ENCODE measurements at places on chromosomes 12 and 14.

DNA sequence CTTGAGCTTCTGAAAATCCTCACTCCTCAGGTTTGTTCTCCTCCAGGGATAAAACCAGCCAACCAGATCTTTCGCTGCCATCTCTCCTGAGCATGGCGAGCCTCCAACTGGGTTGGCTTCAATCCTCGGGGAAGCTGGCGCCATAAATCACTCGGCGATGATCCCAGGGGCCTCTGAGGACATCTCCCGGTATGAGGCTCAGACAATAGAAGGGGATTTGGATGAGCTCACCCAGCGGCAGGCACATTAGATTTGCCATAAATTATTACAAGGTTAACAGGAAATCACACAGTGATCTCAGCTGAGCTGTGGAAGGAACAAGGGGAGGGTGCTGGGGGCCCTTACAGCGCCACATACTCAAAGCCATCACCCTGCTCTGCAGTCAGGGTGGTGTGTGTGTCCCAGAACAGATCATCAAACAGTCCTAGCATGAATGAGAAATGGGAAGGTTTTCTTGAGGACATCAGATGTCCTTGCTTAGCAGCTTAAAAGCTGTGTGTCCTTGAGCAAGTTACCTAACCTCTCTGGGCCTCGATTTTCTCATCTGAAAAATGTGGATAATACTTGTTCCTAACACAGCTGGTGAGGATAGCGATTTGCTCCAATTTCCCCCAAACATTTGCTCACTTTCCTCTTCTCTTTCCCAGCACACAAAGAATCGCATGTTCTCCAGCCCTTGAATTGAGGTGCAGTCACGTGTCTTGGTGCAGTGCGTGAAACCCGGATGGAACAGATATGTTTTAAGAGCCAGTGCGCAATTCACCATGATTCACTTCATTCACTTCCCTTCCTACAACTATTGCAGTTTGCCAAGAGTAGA is 142.8 kb downstream of the SCARB1 start:
- DNase-seq = no peak

DNA sequence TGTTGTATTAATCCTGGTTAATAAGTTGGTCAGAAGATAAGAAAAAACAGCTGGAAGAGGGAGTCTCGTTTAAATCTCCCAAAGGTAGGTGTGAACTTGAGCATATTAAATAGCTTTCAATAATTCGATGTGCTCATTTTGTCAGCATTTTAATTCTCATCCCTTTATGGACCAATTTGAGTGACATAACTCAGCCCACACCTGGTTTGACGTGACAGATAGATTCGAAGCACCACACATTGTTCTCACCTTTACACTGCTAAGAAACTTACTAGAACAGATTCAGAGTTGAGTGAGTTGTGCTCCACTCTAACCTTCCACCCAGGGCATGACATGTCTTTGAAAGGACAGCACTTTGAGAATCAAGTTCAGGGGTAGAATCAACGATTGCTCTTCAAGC is 161.4 kb upstream of the GZMB start:
- DNase-seq = no peak

- no peak for DNase-seq
Observed at GRCh38 chr14:39212693-39213092, 21.0 kb upstream of the MIA2 start.

- no peak for DNase-seq
Observed at GRCh38 chr12:110373025-110373424, 30.5 kb downstream of the ANAPC7 start.

DNA sequence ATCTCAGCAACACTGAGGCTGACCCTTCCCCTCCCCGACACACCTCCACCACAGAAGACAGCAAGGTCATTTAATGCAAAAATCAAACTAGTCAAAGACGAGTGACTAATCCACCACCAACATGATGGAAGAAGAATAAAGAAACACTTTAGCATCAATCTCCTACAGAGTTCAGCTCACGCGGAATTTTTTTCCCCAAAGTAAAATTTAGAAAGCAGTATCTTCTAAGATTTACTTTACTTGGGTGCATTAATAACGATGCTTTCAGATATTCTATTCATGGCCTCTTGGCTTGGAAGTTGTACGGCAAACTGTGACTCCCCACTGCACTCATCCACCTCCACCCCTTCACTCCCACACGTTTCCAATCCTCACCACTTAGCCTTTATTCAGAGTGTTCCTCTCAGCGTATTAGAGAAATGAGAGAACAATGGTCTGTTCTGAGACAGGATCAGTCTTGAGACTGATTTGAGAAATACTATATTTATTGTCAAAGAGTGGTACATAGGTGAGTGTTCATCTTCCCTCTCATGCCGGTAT is 1.9 kb downstream of the EGLN3 start:
- no peak for DNase-seq

DNA sequence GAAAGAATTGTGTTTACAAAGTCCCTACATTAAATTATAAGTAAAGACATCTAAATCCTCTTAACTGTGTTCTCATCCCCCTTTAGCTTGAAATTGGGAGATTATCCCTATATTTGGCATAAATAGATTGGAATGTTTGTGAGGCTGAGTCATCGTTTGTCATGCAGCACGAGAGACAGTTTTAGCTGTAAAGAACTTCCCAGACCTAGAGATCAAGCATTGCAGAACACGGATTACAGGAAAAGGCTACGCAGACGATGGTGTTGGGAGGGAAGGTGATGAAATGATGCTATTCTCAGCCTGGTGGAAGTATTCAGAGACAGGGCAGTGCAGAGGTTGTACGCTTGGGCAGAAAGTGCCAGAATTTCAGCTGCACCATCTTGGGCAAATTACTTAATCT is 93.8 kb downstream of the PTPRB start:
- no peak for DNase-seq

DNA sequence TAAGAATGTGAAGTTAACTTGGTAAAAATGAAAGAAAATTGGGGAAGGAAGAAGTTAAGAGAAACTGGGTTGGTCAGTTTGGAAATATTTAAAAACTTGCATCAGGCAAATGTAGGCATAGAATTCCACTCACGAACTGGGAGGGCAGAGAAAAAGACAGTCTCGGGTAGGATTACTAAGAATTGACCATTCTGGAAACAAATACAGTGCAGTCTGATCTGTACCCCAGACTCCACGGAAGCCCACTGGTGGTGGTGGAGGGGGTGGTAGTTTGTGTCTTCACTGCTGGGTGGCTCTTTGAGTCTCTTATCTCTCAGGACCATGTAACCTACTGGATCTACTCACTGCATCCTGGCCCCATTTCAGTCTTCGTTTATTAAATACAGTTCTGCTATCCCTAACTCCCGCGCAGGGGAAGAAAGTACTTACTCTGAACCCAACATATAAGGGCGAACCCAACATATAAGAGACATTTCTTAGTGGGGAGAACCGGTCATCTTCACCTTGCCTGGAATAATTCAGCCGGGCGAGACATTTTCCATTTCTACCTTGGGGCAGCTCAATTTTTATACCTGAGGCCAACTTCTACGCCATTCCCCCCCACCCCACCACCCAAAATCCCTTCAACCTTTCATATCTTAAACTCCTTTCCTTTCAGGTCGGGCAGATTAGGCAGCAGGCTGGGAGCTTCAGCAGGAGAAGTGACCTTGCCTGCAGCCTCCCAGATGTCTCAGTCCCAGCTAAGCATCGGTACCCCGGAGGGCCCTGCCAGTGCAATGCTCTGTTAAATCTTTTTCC is 1.7 kb downstream of the SLC2A3 start:
- DNase-seq = no peak

- DNase-seq = no peak
Observed at GRCh38 chr14:71438684-71439083, 493.5 kb upstream of the RGS6 start.

DNA sequence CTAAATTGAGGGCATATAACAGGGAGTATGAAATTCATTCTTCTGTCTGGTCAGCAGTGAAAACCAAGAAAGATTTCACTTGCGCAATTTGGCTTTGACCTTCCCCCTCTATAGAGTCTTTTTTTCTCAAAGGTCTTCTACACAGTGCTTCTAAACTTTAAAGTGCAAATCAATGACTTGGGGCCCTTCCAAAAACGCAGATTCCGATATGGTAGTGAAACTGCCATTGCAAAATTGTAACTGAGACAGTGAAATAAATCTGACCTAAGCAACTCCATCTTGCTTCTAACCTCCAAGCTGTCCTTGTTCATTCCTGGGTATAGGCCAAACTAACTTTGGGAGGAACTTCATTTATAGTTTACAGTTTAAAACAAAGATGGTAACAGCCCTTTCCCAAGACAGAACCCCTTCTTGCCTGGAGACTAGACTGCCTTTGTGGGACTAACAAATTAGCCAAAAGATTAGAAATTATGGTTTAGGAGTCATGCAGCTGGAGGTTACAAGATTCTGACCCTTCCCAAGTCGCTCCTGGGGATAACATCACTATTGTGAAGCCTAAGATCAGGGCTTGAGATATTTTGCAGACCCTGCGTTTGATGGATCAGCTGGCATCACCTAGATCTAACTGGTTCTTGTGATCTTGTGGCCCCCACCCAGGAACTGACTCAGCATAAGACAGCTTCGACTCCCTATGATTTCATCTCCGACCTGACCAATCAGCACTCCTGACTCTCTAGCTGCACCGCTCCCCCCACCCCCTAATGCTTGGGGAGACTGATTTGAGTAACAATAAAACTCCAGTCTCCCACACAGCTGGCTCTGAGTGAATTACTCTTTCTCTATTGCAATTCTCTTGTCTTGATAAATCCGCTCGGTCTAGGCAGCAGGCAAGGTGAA is 5.0 kb downstream of the SLC25A21 start:
- DNase-seq = no peak

DNA sequence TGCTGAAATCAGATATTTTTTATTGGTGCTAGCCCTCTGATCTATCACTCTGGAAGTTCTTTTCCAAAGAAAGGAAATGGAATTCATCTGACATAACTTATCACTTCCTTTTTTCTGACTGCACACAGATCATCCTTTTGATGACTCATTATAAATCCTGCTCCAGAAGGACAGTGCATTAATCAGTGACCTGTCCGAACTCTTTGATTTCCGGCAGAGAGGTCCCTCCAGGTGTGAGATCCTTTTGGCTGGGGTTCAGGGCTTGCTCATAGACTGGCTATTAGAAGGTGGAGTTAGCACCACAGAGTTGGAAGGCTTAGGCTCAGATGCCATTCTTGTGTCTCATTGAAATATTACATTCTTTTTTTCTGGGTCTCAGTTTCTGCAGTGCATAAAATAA is 328.2 kb downstream of the ZFP36L1 start:
- DNase-seq = no peak

DNA sequence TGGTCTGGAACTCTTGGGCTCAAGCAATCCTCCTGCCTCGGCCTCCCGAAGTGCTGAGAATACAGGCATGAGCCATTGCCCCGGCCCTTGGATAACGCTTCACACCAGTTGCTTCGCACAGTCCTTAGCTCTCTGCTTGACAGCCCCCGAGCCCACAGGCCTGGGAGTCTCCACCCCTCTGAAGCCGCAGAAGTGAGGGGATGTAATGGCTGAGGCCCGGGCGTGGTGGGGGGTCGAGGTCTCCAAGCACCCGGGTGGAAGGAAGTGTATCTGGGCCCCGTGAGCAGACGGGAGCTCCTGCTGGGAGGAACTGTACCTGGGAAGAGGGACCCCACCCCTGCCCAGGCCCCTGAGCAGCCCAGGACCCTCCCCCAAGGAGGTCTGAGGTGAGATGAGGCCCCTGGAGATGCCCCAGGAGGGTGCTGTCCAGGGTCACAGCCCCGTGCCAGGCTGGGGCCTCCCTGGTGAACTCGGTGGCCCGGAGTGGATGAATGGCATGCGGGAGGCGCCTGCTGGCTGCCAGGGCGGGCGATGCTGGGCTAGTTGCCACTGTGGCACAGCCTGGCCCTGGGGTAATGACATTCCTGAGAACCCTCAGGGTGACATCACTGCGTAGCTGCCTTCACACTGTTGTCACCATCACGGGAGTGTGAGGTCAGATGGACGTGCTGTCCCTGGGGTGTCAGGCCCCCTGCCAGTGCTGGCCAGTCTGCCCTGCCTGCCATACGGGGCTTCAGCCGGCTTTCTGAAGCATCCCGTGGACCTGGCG is 48.9 kb downstream of the KIF26A start:
- DNase-seq = no peak

GRCh38 chr12:41680155-41680554 is 464.5 kb downstream of the GXYLT1 start:
- no peak for DNase-seq

- DNase-seq = peak; percentile 40
Observed at GRCh38 chr12:130761537-130762318, 45.6 kb upstream of the RIMBP2 start.

GRCh38 chr12:52139579-52140062 is 52.2 kb downstream of the KRT80 start:
- no peak for DNase-seq

GRCh38 chr12:103386451-103386850 is 109.3 kb downstream of the C12orf42 start:
- DNase-seq = no peak

- DNase-seq = no peak
Observed at GRCh38 chr14:73422515-73422914, 35.8 kb downstream of the NUMB start.

GRCh38 chr12:128693115-128693514 is 130.6 kb downstream of the SLC15A4 start:
- no peak for DNase-seq

DNA sequence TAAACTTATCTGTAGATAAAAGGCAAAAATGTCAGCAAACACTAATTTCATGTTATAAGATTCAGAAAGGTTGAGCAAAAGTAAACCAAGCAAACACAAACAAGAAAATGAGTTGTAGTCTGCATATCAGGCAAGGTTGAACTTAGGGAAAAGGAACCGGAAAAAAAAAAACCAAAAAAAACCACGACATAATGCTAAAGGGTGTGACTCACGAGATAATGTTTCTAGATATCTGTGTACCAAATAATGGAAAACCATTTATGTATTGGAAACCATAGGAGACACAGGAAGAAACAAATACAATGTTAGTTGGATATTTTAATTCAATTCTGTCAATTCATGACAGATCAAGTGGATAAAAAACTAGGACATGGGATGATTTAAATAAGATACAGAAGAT is 60.5 kb downstream of the GPATCH2L start:
- no peak for DNase-seq

GRCh38 chr14:25150401-25150800 is 100.5 kb upstream of the STXBP6 start:
- no peak for DNase-seq

- DNase-seq = no peak
Observed at GRCh38 chr12:41250748-41251147, 62.6 kb downstream of the PDZRN4 start.

DNA sequence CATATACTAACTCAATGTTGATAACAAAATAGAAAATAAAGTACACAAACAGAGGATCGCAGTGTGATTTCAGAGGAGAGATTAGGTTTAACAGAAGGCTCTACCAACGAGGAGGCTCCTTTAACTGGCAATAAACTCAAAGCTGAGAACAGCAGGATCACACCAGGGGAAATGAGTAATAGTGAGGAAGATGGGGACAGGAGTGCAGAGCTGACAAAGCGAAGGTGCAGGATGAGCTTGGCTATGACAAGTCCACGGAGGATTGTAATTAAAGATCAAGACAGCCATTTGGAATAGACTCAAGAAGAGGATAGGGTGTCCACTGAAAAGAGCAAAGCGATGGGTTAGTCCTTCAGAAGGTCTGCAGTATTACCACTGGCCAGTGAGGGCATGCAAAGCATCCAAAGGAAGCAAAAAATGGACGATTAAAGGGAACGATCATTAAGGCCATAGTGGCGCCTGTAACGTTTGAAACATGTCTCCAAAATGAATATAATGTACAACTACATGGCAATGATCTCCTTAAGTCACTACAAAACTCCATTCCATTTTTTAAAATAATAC is 85.3 kb downstream of the GRIN2B start:
- no peak for DNase-seq

GRCh38 chr14:58309086-58309485 is 10.7 kb downstream of the ARID4A start:
- DNase-seq = no peak

Data from hypothalamus (tissue), 51 donors.